EH (cell line): ENCODE measurements at places on chromosomes 1 and 21.

- no peak for DNase-seq
These were observed 288.5 kb upstream of the POU3F1 start for GRCh38 chr1:38334930-38335592.

DNA sequence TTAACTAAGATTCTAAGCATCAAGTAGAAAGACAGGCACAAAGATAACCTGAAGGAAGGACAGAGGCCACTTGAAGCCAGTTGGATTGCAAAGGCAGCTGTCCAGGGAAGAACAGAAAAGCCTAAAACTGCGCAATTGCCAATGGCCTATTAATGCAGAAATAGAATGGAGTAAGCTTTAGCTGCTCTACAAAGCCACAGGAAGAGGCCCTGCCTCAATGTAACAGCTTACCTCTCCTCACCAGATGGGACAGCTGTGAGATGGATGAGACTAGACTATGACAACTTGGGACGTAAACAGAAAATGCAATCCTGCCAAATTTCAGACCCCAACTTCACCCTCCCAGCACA lies 176.5 kb downstream of the EIF4G3 start:
- DNase-seq, result no peak

- no peak for DNase-seq
These were observed 13.3 kb upstream of the PPP2R5A start for GRCh38 chr1:212271823-212272485.

DNA sequence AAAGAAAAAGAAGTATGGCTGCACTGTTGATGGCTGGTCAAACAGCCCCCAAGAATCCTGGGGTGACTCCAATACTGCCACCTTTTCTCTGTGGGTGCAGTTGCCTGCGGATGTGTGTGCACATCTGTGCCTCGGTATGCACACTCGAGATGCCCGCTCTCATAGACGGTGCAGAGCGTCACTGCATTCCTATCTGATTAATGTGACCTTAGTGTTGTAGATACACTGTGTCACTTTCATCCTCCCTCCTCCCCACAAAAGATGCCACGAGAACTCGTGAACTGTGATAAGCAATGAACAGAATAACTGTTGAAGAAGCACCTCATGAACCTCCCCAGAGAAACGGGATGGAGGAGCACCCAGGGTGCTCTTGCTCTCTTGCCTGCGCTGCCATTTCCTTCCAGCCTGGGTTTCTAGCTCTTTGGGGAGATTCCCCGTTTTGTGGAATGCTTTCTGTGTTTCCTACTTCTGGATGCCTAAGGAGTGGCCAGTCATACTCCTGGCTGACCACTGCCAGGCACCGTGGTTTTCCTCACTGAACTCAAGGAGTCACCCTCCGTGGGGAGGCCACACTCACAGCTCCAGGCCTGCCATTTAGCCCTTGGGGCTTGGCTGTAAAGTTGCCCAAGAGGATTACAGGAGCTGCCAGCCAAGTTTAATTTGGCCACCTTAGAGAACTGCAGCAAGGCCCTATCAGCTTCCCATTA lies 32.0 kb downstream of the NTPCR start:
- DNase-seq, result peak; percentile 64

- no peak for DNase-seq
These were observed 29.1 kb downstream of the MAP3K21 start for GRCh38 chr1:233356705-233356987.

GRCh38 chr1:168086438-168086837 lies 50.3 kb downstream of the GPR161 start:
- DNase-seq, result no peak

DNA sequence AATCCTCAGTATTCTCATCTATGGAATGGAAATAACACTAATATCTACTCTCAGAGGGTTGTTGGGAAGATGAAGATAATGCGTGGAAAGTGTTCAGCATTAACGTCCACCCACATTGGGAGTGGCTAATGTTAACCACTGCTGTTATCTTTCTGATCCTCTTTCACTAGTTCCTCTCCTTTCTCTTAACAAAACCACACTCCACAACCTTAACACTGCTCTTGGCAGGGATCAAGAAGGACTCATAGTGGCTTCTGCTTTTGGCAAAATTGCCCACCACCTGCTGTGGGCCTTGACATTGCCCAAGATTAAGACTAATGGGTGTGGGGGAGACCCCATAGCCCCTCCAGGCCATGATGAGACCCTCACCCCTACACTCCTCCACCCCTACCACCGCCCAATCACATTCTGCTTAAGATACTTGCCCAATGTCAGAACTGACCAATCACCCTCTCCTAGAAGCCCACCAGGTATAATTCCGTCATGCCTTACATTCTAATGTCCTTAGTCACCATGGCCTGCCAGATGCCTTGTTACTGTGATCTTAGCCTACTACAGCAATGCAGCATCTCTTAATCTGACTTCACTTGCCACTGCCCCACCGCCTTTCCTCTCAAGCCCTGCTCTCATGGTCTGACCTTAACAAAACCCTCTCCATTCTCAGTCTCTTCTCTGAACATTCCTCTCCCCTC lies 27.1 kb downstream of the DHCR24 start:
- peak; percentile 44 for DNase-seq

- DNase-seq, result no peak
These were observed 781.6 kb downstream of the ADGRL2 start for GRCh38 chr1:82582347-82582746.

- DNase-seq, result peak; percentile 62
These were observed 518.6 kb upstream of the ZP4 start for GRCh38 chr1:238409191-238409850.

- no peak for DNase-seq
These were observed 33.1 kb downstream of the LRRC71 start for GRCh38 chr1:156953571-156953970.

DNA sequence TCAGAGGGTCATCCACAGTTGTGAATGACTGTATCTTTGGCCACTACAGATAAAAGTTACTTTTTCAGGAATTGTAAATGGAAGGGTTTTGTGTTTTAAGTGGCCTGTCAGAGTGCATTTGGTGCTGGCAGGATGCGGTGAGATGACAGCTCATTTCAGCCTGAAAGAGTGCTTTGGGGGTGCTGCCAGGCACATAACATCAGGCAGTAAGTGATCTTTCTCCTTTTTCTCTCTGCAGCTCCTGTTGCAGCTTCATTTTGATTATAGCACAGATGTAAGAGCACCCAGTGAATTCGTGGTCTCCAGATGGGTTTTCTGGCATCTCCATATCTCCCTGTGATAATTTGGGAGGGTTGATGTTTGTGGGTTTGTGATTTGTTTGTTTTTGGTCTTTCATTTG lies 14.8 kb upstream of the FAM163A start:
- no peak for DNase-seq

GRCh38 chr1:156750191-156750672 lies 1.2 kb downstream of the HDGF start:
- peak; percentile 42 for DNase-seq

DNA sequence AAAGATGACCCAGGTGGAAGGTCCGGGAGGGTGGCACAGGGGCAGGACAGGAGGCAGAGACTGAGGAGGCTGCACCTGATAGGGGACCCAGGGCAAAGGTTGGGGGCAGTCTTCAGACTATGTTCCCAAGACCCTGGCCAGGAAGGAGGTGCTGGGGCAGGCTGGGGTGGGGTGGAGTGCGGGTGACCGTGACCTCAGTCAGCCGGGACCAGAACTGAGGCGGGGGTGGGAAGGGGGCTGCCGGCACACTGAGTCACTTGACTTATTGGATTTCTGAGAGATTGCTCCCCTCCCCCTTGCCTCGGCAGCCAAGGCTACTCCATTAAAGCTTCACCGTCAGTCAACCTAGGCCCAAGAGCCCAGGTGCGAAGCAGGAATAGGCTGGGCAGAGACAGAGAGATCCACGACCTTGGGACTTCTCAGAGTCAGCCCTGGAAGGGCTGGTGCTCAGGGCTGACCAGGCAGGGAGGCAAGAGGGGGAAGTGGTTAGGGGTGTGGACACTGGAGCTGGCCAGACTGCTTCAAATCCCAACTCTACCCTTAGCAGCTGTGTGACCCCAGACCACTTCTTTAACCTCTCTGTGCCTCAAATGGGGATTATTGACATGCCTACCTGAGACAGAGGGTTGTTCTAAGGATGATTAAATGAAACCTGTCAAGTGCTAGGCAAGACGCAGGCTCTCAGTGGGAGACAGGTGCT lies 47.9 kb upstream of the LAPTM5 start:
- DNase-seq, result no peak

DNA sequence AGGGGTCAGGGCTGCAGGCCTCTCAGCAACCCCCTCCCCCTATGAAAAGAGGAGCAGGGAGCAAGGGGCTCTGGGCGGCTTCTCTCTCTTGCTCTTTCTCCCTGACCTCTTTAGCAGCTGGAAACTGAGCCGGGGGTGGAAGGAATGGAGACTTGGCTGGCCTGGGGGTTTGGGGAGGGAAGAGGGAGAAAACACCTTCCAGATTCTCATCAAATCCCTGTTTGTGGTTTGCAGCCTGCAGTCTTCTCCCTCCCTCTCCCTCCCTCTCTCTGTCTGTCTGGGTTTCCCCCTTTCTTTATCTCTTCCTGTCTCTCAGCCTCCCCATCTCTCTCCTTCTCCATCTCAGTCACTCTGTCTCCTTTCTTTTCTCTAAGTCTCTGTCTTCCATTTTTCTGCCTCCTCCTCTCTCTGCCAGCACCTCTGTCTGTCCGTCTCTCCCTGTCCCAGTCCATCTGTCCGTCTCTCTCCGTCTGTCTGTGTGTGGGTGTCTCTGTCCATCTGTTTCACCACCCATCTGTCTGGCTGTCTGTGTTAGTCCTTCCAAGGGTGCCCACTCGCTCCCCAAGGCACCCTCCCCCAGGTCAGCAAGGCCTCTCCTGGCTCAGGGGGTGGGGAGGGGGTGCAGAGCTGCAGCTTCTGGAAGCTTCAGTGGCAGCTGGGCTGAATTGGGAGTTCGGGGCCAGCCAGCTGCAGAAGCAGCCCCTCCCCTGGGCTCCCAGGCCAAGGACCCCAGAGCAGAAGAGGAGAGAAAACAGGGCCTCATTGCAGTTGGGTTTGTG lies 6.2 kb downstream of the AHDC1 start:
- peak; percentile 55 for DNase-seq

DNA sequence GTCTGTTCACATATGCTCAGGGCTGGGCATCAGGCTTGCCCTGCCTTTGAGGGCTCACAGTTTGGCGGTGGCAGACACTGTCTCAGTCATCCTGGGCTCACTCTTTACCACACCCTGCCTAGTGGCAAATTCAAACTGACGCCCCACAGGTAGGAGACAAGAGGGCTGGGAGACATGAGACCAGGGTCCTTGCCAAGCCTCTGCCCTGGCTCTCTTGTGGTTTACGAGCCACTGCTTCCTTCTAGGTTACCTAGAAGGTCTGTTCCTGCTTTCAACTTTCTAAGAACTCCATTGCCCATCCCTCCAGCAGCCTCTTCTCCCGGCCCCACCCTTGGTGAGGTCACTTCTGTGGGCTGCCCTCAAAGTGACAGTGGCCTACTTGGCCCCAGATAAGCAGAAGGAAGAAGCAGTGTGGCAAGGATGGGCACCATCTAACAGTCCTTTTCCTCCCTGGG lies 10.5 kb downstream of the KIF21B start:
- no peak for DNase-seq

GRCh38 chr21:32807717-32808380 lies 36.3 kb upstream of the PAXBP1 start:
- DNase-seq, result peak; percentile 52

DNA sequence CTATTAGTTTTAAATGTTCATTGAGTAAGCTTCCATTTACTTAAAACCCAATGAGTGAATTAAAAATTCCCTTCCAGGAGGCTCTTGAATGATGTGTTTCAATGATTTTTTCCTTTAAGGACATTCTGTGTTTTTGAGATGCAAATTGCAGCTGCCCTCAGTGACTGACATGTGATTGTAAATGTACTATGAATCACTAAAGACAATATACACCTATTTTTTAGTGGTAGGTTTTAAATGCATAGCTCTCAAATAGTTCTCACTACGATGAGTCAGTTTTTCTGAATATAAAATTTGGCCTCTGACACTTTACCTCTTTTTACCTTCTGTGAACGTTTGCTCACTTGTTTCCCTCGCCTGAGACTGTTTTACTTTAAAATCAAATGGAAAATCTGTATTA lies 204.7 kb downstream of the BARHL2 start:
- DNase-seq, result no peak

DNA sequence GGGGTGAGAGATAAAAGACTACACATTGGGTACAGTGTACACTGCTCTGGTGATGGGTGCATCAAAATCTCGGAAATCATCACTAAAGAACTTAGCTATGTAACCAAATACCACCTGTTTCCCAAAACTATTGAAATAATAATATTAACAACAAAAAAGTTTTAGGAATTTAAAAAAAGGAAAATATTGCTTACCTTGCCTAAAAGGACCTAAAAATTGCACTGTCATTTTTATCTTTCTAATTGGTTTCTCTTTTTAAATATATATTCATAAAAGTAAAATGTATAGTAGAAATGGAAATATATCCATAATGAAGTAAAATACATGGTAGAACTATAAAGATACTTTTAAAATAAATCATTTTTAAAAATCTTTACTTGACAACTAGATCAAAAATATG lies 719.3 kb upstream of the RGS18 start:
- DNase-seq, result no peak

DNA sequence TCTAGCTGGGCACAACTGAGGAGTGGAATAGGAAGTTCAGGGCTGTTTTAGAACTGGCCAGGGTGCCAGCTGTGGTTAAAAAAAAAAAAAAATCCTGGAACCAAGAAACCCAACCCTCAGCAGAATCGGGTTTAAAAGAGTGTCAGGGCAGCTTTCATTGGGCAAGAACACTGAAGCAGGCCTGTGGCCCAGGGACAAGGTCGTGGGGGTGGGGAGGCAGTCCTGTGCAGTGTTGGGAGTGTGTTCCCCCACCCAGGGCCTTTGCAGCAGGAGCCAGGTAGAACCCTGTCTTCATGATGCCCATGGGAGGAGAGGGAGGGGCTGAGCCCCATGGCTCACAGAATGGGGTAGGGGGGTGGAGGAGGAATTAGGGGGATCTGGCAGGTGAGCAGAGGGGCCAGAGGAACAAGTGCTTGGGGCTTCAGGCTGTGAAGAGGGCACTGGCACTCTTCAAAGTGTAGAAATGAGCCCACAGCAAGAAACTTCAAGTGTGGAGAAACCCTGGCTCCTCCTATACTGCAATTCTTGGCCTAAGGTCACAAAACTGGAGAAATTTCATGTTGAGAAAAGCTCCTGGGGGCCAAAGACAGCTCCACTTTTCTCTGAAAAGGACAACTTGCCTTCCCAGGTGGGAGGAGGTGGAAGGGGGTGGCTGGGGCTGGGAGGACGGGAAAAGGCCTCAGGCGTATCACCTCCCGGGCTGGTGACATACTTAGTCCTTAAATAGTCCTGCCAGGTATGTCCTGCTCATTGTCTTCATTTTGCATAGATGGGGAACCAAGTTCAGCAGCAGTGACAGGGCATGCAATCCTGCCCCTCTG lies 39.3 kb downstream of the KIAA1614 start:
- DNase-seq, result no peak
